ENCODE measurements at places on chromosomes 6 and 20. TPM values are rescaled to one million over a fixed set of nuclear protein-coding genes. Genes with fewer than 3 reads are reported as not detected.

Gene OLIG3
- total RNA-seq: not detected

Gene CASS4
- 4.6 TPM for total RNA-seq

Gene BMP6
- 1.1 TPM for total RNA-seq

Gene TMEM151B
- not detected for total RNA-seq

Gene CEP250
- 54.6 TPM for total RNA-seq

Gene CNBD2
- 3.6 TPM for total RNA-seq

Gene MRPL2
- total RNA-seq: 76.6 TPM

Gene AKAP12
- total RNA-seq: 17.2 TPM

Gene C2
- 1.4 TPM for total RNA-seq

Gene NRSN2
- total RNA-seq: 7.1 TPM

Gene PRR18
- 0.14 TPM for total RNA-seq

Gene CDH4
- total RNA-seq: not detected

Gene APOM
- 2.3 TPM for total RNA-seq

Gene LGSN
- total RNA-seq: not detected

Gene XKR7
- total RNA-seq: not detected

Gene EDN3
- total RNA-seq: not detected

Gene GSTA3
- not detected for total RNA-seq

Gene STK38
- 25.0 TPM for total RNA-seq

Gene TNF
- total RNA-seq: 94.4 TPM

Gene ID4
- total RNA-seq: not detected

Gene L3MBTL1
- total RNA-seq: 13.8 TPM

Gene TRIM31
- not detected for total RNA-seq

Gene ULBP3
- 0.53 TPM for total RNA-seq

Gene MYLK2
- 0.51 TPM for total RNA-seq

Gene UNC5CL
- total RNA-seq: 1.6 TPM

Gene PCED1A
- total RNA-seq: 29.2 TPM

Gene IL17F
- not detected for total RNA-seq

Gene ALDH5A1
- total RNA-seq: 11.4 TPM

Gene HAO1
- not detected for total RNA-seq

Gene SLC22A23
- not detected for total RNA-seq

Gene KIF25
- total RNA-seq: not detected

Gene VSX1
- total RNA-seq: not detected

Gene TINAG
- total RNA-seq: not detected

Gene SLC16A10
- 3.6 TPM for total RNA-seq

Gene RTN4IP1
- total RNA-seq: 7.9 TPM

Gene TFAP2C
- not detected for total RNA-seq

Data from activated T-helper 2 cell treated with anti-CD3 and anti-CD28 coated beads, Interferon-gamma antibody, Interleukin-2, Interleukin-4, amounts not matched to agents 10 μg/mL and 5 μg/mL and 100 μg/mL, durations not matched to agents 14 hours and 24 hours and 36 hours (primary cell).